ENCODE measurements at places on chromosomes 13 and 19. TPM values are rescaled to one million over a fixed set of nuclear protein-coding genes. Genes with fewer than 3 reads are reported as not detected.

- no peak for DNase-seq
Measured at GRCh38 chr13:83880275-83881139, 1.8 kb downstream of the SLITRK1 start.

DNA sequence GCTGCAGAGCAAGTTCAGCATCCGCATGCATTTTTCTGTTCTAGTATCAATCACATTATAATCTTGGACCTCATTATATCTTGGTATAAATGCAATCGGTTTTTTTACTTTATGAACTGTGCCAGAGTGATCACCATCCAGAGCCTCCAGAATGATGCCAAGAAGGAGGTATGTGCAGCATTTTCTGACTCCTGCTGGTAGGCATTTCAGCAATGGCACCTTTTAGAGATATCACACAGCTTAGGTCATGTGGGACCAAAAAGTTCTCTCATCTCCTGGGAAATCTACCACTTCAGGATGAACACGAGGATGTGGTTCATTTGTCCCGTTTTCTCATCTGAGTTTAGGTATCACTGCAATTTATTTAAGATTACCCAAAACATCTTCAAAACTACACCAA is 220.4 kb downstream of the VWA8 start:
- no peak for DNase-seq

- DNase-seq, result no peak
Measured at GRCh38 chr19:3184847-3185460, 776 bp upstream of the NCLN start.

DNA sequence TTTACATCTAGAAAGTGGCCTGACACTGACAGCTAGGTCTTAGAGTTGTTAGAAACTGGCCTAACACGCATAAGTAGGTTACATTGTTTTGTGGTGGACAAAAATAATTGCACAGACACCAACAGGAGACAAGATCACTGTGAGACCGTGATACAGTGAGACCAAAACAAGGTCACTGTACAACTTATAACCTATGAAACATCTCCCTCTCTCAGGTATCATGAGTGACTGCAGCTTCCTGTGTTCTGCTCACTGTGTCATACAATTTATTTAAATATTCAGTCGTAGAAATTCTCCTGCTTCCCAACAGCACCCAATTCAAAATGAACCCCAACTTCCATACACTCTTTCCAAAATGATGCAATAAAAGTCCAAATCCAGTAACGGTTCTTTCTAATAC is 2165.2 kb downstream of the PCDH9 start:
- DNase-seq, result no peak

DNA sequence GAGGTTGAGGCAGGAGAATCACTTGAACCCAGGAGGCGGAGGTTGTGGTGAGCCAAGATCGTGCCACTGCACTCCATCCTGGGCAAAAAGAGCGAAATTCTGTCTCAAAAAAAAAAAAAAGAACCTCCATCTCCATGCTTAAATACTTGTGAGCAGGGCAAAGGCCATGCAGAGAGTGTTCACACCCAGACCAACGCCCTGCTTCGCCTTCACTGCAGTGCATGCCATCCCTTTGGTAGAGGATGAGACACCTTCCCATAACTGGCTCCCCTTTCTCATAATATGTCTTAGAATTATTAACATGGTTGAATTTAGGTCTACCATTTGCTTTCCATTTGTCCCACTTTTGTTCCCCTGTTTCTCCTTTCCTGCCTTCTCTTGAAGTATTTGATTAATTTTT is 15.4 kb downstream of the BBC3 start:
- DNase-seq, result no peak

GRCh38 chr13:110346661-110347067 is 39.6 kb downstream of the COL4A2 start:
- no peak for DNase-seq

DNA sequence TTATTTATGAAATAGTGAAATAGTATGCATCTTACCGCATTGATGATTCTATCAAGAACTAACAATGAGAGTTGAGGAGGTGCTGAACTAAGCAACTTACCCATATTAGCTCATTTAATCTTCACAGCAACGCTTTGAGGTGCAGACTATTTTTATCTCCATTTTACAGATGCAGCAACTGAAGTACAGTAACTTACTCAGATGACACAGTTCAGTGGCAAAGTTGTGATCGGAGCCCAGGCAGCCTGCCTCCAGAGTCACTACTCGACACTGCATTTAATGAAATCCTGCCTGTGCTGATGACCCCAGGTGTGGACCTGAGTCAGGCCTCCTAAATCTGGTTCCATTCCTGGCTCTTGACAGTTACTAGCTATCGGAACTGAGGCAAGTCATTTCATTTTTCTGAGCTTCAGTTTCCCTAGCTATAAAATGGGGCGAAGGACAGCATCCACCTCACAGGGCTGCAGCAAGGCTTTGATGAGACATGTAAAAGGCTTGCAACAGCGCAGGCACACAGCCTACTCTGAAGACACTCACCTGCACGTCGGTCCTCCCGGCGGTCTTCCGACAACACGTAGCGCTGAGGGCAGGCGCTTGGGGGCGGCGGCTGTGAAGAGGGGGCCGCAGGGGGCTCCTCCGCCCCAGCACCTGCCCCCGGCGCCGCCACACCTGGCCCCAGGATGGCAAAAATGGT is 1.5 kb downstream of the MYPOP start:
- no peak for DNase-seq

DNA sequence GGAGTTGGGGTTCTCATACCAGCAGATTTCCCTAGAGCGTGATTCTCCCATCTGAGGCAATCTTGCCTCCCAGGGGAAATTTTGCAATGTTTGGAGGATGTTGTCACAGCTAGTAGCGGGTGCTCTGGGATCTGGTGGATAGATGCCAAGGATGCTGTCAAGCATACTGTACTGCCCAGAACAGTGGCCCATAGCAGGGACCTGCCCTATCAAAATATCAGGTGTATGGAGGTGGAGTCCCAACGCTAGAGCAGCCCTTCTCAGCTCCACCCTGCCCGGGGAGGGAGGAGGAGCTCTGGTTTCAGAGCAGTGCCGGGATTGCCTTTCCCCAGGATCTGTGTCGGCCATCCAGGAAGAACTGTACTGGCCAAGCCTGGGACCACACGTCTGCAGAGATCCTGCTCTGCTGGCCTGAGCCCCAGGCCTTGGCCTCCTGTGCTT is 10.9 kb upstream of the QTRT1 start:
- DNase-seq, result no peak

DNA sequence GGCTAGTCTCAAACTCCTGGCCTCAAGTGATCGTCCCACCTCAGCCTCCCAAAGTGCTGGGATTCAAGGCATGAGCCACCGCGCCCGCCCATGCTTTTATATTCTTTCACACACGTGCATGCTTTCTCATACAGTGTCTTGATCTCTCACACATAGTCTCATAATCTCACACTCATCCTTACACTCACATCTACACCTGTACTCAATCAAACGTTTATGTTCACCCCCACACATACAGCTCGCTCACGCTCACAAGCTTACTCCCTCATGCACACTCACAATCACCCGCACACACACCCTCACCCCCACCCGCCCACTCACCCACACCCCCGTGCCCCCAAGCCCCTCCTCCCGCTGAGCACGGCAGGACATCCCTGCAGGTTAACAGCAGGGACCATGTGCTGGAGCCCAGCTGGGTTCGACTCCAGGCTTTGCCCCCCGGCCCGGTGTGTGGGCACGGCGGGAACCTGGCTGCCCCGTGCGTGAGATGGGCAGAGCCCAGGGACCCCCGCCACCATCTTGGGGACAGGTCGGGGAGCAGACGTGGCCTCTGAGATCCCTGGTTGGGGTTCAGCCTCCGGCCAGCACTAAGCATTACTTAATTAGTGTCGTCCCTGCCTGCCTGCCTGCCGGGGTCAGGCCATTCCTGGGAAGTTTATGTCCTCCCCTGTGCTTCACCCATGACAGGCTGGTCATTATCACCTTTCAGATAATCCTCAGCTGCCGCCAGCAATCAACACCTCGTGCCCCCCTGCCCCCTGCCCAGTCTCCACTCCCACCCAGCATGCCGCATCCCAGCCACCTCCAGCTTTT is 11.4 kb downstream of the SBK2 start:
- DNase-seq, result no peak

GRCh38 chr19:17210296-17210695 is 4.9 kb upstream of the USE1 start:
- no peak for DNase-seq

DNA sequence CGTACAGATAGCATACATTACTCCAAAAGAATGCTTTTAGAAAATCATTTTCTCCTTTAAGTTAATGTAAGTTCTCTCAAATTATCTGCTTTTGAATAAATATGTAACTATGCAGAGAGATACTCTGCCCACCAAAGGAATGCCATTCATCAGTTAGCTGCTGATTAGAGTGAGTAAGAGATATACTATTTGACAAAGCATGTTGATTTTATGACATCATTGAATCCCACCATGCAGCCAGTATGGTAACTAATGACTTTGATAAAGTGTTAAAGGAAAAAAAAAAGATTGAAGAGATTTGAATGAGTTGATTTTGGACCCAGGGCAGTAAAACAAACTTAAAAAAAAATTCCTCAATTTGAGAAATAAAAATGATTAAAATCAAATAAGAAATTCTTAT is 521.5 kb downstream of the SLITRK6 start:
- DNase-seq, result no peak

DNA sequence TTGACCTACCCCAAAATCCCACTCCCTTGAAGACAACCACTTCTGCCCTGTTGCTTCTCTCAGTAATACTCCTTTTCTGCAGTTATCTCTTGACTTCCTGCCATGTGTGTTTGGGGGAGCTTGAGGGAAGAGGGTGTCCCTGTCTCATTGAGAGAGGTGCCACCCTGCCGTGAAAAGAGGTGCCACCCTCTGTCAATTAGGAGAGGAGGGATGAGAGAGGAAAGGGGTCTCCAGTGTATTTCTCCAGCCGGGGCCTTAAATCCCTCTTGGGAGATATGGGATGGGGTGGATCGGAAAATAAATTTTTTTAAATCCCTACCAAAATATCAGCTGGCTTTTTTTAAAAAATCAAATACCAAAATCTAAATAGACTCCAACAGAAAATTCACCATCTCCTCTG is 16.5 kb downstream of the PLD3 start:
- no peak for DNase-seq

- no peak for DNase-seq
Measured at GRCh38 chr13:44302233-44302632, 71.4 kb upstream of the SERP2 start.

GRCh38 chr19:48914181-48914580 is 14.1 kb downstream of the NUCB1 start:
- DNase-seq, result no peak

GRCh38 chr19:29971002-29971401 is 29.0 kb downstream of the URI1 start:
- DNase-seq, result no peak

DNA sequence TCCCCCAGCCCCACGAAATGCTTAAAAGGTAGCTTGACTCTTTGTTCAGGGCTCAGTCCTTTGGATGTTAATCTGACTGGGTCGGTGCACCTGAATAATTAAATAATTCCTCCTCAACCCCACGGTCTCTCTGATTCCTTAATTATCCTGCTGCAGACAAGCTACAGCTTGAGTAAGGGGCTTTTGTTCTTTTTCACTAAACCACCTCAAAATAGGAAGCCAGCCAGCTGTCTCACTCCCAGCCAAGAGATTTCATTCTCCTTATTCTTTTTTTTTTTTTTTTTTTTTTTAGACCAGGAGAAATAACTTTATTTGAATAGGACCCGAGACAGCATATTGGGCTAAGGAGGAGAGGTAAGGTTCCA is 7.9 kb upstream of the FCGBP start:
- no peak for DNase-seq

Gene DACH1
- 37.1 TPM for total RNA-seq

Gene HRC
- 2.1 TPM for total RNA-seq

Gene IL12RB1
- not detected for total RNA-seq

Gene POGLUT2
- 20.7 TPM for total RNA-seq
